ENCODE measurements at places on chromosomes 3 and 15.

DNA sequence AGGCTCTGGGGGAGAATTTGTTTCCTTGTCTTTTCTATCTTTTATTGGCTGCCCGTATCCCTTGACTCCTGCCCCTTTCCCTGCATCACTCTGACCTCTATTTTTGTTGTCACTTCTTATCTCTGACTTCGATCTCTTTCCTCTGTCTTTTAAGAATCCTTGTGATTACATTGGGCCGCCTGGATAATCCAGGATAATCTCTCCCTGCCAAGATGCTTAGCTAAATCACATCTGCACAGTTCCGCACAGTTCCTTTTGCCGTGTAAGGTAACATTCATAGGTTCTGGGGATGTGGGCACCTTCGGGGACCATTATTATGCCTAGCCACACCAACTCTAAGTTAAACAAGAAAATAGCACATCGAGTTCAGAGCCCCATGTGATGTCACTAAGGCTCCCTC, 103.0 kb upstream of the DPPA4 start:
- no peak for DNase-seq

- no peak for DNase-seq
These were observed 6.9 kb downstream of the NUDT16 start for GRCh38 chr3:131388490-131388799.

- no peak for DNase-seq
These were observed 230.0 kb upstream of the MCTP2 start for GRCh38 chr15:94001255-94001801.

- DNase-seq = no peak
These were observed 29.5 kb downstream of the ZNF662 start for GRCh38 chr3:42935472-42935871.

DNA sequence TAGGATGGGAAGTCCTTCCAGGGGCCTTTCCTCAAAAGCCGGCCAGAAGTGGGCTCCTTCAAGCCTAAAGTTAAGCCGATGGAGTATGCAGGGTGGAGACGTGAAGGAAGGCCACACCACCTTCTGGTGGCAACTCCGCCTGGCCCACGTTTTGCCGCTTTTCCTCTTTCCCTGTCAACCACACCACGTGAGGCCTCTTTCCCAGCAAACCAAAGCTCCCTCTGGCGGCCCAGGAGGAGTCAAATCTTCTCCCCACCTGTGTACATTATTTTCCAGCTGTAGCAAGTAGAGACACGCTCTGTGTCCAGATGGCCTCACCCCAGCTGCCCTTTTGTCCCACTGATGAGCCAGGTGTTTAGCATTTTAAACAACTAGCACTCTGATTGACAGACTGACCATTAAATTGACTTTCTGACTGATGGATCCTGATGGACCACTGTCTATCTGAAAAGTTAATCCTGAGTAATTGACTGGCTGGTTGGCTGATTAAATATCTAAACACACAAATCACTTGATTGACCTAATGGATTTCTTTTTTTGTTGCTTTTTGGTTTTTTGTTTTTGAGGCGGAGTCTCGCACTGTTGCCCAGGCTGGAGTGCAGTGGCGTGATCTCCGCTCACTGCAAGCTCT, 59.6 kb upstream of the ZBTB38 start:
- DNase-seq = no peak

DNA sequence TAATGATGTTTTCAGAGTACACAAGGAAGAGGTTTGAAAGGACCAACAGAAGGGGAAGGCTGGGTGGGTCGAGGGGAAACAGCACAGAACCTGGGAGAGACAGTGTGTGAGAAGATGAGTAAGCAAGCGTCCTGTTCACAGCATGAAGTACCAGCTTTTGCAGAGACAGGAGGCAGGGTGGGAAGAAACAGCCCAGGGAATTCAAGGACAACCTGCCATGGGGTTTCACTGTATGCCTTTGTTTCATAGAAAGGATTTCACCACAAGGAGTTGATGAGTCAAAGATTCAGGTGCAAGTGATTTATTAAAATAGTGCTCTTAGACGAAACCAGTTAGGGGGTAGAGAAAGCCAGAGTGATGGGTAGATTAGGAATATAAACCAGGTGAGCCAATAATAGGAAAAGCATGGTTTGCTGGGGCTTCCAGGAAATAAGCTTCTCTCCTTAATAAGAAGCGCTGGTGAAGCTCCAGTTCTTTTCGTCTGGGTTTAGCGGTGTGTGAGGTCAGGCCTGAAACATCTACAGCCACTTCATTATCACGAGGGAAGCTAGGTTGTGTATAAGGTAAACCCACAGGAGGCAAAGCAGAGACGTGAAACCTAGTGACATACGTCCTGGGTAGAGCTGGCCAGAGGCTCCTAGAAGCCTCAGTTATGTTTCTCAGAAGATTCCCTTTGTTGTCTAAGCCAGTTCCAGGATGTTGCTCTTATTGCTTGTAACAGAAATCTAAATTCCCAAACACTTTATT, 3.9 kb downstream of the HHLA2 start:
- DNase-seq = no peak

GRCh38 chr3:18444595-18445400, 19.7 kb upstream of the SATB1 start:
- DNase-seq = no peak

GRCh38 chr3:115708540-115708939, 85.2 kb downstream of the GAP43 start:
- no peak for DNase-seq

- DNase-seq = no peak
These were observed 155.6 kb upstream of the NR2E3 start for GRCh38 chr15:71654720-71655174.

DNA sequence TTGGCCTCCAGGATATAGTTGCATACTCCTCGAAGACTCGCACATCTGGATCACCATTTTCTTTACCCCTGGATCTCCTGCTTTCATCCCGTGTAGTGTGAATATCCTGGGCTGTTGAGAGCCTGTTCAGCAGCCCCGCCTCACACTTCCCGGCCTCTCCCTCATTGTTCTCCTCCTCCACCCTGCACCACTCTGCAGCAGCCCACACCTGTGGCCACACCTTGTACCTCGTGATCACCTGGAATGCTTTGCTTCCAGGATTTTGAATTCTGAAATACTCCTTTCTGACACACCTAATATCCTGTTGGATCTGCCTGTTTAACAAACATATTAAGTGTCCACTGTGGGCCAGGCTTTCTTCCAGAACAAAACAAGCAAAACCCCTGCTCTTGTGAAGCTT, 14.4 kb downstream of the ABHD17C start:
- no peak for DNase-seq
